ELR (cell line): ENCODE measurements at places on chromosomes 12 and 14.

DNA sequence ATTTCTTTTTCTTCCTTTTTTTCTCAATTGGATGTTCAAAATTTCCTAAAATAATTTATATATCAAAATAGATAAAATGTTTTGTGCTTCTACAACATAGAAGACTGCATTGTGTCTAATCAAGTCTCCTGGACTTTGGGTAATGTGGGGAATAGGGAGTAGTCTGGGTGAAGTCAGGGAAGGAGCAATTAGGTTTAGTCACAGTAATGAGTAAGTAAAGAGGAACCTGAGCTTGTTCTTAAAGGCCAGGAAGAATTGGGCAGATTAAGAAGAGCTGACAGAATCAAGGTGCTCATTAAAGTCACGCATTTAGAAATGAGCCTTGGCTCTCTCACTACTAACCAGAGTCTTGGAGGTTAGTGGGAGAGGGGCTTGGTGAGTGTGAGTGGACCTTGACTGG, 233.3 kb upstream of the SSTR1 start:
- DNase-seq: peak; percentile 24

GRCh38 chr12:58496411-58497190, 423.7 kb downstream of the LRIG3 start:
- peak; percentile 45 for DNase-seq

GRCh38 chr14:91310606-91311283, 66.2 kb upstream of the GPR68 start:
- no peak for DNase-seq

GRCh38 chr14:36973806-36974442, 198.5 kb downstream of the SLC25A21 start:
- DNase-seq: peak; percentile 45

GRCh38 chr12:127294651-127295210, 972.2 kb upstream of the TMEM132C start:
- no peak for DNase-seq

- DNase-seq: no peak
Observed at GRCh38 chr14:61368781-61369453, 47.5 kb downstream of the PRKCH start.

DNA sequence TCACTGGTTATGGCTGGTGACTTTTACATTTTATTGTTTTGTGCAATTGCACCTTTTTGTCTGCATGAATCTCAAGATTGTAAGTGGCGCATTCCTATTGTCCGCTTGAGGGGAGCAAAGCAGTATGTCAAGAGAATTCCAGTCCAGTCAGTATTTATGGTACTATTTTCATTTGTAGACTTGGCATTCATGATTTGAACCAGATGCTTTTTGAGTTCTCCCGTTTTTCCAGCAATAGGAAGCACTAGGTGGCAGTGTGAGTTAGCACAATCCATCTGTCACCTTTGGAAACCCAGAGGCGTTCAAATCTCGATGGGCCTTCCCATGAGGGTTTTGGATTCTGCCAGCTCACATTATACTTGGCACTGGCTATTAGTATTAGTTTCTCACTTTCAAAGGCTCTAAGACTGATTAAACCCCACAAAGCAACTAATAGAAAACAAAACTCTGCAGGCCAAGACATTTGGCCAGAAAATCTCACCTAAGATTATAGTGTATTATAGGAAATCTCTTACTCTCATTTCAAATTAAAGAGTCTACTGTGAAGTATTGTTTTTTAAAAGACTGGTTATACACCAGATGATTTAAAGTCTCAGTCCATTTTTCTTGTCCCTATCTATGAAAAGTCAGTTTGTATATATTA, 2.2 kb downstream of the DACT1 start:
- peak; percentile 74 for DNase-seq

- no peak for DNase-seq
Observed at GRCh38 chr12:89873745-89874144, 165.1 kb upstream of the ATP2B1 start.

DNA sequence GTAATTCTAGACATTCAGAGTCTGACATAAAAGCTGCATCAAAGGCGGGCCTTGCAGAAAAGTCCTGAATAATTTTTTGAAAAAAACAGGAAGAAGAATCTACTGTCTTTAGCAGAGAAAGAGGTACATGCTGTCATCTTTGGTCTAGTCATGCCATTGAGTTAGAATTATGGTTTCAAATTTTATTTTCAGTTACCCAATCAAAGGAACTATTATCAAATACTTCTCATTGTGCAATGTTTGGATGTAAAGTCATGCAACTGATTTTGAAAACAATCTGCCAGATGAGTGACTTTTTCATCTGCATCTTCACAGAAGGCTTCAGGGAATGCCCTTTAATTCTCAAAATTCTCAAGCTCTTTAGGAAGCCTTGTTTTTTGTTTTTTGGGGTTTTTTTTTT, 803.5 kb downstream of the FLRT2 start:
- DNase-seq: no peak

- no peak for DNase-seq
Observed at GRCh38 chr14:89327771-89328212, 89.2 kb downstream of the FOXN3 start.
